Naive thymus-derived CD8-positive, alpha-beta T cell (primary cell): ENCODE measurements at places on chromosomes 3 and 15. TPM values are rescaled to one million over a fixed set of nuclear protein-coding genes. Genes with fewer than 3 reads are reported as not detected.

GRCh38 chr3:167653760-167654159 lies at the start of gene WDR49:
Gene WDR49, minus strand, starts transcription at chr3:167653942. Its CDS starts 517 bp downstream, at chr3:167653425.
- no peak for DNase-seq

DNA sequence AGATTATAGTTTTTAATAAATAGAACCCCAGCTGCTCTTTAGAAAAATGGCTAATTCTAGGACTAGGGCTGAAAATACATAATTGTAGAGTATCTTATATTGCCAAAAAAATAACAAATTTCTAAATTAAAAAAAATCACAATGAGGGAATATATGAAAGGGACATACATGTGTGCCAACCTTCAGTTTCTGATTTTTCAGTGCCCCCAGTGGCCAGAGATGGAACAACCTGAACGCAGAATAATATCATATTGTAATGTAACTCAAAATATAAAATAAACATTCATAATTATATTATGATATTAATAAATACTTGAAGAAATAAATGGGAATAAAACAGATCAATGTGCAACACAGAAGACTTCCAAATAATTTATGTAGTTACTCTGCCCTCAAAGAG lies 460.5 kb downstream of the ZNF385D start:
- DNase-seq, result no peak

GRCh38 chr3:185342459-185343174 lies 20.3 kb upstream of the MAP3K13 start:
- no peak for DNase-seq

FAM3D gene
- not detected for total RNA-seq

ISLR2 gene
- not detected for total RNA-seq

DTWD1 gene
- 33.7 TPM for total RNA-seq

TRH gene
- total RNA-seq, result not detected
